Stimulated activated CD8-positive, alpha-beta memory T cell treated with anti-CD3 and anti-CD28 coated beads, Interleukin-4, amount 100 ng/mL, for 1 hour (primary cell): ENCODE measurements at places on chromosomes 6 and 20.

DNA sequence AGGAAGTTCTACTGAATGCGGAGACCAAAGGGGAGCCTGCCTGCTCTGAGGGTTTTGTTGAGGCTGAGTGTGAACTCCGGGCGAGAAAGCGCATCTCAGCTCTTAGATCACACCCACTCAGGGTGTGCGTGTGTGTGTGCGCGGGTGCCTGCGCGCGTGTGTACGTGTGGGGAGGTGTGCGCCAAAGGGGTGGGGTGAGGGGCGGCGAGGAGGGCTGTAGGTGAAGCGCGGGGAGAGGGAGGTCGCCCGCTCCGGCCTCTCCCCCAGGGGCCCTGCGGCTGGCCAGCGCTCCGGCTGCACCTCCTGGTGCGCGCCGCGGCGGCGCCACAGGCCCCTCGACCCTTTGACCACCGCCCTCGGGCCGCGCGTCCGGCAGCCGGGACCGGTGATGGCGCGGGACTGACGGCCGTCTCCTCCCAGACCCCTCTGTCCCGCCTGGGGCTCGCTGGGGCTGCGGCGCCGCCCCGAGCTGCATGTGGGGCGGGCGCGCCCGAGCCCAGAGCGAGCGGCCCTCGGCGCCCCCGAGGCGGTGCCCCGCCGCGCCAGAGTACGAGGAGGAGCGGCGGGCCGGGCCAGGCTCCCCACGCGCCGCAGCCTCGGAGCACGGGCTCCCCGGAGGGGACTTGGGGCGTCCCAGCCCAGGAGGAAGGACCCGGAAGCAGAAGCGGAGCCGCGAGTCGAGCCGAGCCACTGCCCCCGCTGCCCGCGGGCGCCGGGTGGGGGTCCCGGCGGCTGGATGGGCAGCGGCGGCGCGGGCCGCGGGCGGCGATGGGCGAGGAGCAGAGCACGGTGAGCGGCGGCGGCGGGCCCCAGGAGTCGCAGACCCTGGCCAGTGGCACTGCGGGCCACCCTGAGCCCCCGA, at the start of gene RNF217:
Gene RNF217 (plus strand): TSS at position 661 of the 862 bp plus-strand sequence. CDS start 108 bp downstream, at position 769.
- DNase-seq, result no peak

GRCh38 chr6:73047801-73048200, 177.5 kb downstream of the KHDC1L start:
- DNase-seq, result no peak

DNA sequence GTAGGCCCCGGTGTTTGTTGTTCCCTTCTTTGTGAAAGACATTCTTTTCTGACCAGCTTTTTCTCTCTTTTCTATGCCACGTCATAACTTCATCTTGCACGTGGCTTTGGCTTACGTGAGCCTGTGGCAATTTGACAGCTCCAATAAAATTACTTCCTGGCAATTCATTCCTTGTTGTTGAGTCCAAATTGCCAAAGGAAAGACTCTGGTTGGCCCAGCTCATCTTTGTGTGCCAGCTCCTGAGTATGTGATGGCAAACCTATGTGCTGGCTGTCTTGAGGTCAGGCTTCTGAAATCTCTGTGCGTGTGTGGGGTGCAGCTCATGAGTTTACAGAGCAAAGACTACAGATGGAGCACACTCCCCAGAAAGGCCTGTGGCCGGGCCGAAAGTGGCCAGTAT, 272.5 kb upstream of the SGK1 start:
- no peak for DNase-seq

- no peak for DNase-seq
Observed at GRCh38 chr20:54097236-54097529, 26.8 kb upstream of the BCAS1 start.

DNA sequence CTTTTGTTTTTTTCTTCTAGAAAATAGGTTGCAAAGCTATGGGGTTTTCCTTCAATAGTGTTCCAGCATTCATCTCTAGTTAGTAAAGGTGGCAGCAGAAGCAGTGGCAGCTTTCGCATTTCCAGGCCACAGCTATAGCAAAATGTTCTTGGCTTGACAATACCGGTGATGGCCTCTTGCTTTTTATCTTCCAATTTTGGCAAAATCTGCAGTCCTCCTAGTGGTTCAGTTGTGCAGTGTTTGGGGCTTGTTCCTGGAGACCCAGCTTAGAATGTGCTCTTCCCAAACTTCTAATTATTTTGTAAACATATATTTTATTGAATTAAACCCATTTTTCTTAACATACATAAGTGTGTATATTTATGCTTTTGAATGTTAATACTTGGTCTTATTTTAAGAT, 370.6 kb upstream of the MAN1A1 start:
- no peak for DNase-seq
